ENCODE measurements at places on chromosomes 6 and 20.

DNA sequence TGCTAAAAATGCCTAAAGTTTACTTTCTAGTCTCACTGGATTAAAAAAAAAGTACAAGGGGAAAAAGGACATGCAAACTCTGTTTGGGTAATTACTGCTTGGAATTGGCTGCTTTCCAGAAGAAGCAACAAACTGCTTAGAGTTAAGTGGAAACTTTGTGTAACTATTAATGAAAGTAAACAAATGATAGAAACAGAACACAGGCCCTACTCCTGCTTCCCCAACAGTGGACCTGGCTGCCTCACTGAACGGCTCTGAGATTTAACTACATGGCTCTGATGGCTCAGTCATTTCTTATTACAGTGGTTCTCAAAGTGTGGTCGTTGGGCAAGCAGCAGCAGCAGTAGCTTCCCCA lies 108.5 kb downstream of the MAN1A1 start:
- no peak for DNase-seq

DNA sequence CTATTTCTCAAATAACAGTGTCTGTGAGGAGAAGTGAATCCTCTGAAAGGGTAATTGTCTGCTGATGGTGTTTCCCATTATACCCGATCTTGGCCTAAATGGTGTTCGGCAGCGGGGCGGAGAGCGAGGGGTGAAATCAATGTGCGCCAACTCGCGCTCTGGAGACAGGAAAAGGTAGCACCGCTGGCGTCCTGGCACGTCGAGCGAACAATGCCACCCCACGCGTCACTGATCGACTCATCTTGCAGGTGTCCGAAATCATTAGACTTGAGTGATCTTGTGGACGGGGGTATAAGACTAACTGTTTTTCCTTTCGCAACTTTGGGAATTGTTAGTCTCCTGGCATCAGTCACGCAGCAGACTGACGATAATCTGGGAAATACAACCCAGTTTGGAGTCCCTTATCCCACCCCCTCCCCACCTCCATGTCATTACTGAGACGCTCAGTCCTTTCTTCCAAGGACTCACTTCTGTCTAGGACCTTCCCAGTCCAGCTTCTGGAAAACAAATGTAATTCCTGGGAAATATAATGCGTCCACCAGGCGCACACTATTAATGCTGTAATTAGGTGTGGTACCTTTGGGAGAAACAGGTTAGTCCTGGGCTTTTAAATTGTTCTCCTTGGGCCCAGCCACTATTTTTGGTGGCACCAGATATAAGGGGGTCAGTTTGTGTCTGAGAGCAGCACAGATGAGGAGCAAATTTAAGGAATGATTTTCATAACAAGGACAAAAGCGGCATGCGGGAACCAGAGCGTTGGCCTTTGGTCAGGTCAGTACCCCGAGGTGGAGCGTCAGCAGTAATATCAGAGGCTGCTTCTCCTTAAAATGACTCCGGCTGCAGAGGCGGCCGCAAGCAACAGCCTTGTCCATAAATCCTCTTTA lies 2.3 kb downstream of the LINC00237 start:
- no peak for DNase-seq

DNA sequence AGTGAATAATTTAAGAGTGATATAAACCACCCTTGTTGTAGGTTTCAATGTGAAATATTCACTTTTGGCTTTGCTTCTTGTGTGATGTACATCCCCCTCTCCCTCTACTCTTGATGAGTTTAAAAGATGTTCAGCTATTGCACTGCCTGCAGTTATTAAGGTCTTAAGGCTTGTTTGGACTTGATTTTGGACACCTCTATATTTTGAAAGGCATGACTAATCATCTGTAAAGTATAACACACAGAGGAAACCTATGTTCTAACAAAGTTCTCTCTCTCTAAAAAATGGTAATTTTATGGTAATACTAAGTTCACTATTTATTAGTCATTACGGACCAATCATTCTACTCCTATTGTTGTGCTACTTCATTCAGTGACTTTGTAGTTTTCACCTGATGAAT lies 1719.9 kb downstream of the GRIK2 start:
- DNase-seq: no peak

DNA sequence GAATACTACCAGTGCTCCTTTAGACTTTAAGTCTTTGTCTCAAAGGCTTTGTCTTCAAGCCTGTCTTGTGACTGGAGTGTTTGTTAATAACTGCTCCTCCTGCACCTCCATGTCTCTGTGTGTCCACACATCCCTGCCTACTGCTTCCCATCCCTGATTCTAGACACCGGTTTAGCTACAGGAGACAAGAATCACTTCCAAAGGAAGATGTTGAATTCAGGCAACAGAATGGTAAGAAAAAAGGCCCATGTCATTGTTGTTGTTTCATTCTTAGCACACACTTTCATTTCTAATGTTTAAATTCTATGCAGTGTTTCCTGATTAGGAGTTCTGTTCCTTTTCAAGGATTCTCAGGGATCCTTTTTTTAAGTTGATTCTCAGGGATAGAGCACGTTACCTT lies 293.6 kb upstream of the STXBP5 start:
- no peak for DNase-seq

GRCh38 chr20:3115190-3116107 lies 30.9 kb upstream of the AVP start:
- DNase-seq: no peak

DNA sequence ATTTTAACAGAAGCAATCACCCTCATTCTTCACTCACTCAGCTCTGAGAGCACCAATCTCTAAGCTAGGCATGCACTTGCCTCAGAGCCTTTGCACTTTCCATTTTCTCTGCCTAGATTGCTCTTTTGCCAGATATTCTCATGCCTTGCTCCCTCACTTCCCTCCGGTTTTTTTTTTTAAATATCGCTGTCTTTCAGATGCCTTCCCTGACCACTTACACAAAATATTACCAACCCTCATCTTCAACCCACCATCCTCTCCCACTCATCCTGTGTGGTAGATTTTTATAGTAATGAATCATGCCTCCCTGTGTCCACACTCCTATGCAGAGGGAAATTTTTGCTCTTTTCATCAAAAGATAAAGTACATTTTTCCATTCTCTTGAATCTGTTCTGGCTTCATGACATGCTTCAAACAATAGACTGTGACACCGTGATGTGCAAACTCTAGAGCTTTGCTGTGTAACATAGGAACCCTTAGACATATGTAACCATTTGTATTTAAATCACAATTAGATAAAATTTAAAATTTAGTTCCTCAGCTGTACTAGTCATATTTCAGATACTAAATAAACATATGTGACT lies 437.1 kb downstream of the UTRN start:
- DNase-seq: no peak

DNA sequence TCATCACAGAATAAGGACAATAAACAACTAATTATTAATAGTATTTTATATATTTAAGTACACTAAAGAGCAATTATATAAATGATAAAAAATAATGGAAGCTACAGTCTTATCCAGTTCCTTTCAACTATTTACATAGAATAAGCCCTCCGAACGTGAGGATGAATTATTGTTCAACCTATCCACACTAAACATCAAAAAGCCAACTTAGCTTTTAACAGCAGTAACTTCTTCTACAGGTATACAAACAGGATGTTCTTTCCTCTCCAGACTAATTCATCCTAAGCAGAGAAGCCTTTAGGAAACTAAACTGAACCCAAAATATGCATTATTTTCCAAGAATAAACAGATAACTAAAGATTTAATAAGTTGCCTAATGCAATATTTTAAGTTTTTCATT lies 2.3 kb downstream of the FKBP5 start:
- DNase-seq: no peak

- peak; percentile 20 for DNase-seq
Measured at GRCh38 chr6:37137201-37138090, 32.5 kb upstream of the PIM1 start.

DNA sequence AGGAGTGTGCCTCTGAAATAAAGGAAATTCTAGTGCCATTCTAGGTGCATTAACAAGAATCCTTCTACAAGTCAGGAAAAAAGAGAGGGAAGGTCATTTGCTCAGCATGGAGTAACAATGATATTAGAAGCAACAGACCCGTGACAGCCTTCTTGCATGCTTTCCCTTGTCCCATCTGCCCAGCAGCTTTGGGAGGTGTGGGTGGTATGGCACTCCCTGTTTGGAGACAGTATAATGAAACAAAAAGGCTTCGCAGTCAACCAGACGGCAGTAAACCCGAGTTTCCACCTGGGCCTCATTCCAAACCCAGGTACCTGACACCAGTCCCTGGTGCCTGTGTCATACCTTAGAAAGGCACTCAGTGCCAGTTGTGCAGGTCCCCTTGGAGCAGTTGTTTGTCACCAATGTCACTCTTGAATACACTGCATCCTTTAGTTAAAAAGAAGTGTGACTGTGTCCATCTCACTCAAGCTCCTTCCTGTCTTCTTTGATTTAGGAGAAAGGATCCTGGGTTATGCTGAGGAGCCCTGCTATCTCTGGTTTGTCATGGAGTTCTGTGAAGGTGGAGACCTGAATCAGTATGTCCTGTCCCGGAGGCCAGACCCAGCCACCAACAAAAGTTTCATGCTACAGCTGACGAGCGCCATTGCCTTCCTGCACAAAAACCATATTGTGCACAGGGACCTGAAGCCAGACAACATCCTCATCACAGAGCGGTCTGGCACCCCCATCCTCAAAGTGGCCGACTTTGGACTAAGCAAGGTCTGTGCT lies 14.7 kb downstream of the STK35 start:
- no peak for DNase-seq

- DNase-seq: no peak
Measured at GRCh38 chr6:95325916-95326315, 251.4 kb upstream of the MANEA start.

GRCh38 chr6:133704371-133704770 lies 184.5 kb upstream of the TCF21 start:
- no peak for DNase-seq

GRCh38 chr6:25652007-25652515 lies at the start of gene SCGN:
SCGN (plus strand) TSS chr6:25652215; CDS start chr6:25652404, 189 bp downstream.
- peak; percentile 22 for DNase-seq

GRCh38 chr20:45725134-45725533 lies 3.0 kb downstream of the SPINT4 start:
- DNase-seq: no peak

- DNase-seq: no peak
Measured at GRCh38 chr20:24379484-24379927, 89.9 kb upstream of the SYNDIG1 start.

DNA sequence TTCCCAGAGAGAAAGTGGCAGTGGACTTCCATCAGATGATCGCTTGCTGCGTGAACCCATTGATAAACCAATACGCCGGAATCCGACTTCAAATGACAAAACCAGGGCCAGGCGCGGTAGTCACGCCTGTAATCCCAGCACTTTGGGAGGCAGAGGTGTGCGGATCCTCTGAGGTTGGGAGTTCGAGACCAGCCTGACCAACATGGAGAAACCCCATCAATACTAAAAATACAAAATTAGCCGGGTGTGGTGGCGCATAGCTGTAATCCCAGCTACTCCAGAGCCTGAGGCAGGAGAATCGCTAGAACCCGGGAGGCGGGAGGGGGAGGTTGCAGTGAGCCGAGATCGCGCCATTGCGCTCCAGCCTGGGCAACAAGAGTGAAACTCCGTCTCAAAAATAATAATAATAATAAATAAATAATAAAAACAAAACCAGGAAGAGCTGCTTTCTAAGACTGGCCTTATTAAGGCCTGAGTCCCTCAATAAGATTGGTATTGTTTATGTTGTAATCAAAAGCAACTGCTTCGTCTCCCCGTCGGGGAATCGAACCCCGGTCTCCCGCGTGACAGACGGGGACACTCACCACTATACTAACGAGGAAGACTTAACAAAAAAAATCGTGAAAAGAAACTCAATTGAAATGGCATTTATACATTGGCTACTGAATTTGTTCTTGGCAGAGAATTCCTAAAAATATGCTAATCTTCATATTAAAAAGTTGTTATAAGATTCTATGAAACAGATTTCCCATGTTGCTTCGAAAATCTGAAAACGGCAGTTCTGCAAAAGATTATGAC lies 110.2 kb upstream of the ZNF184 start:
- DNase-seq: no peak

- no peak for DNase-seq
Measured at GRCh38 chr6:47187893-47188587, 121.7 kb downstream of the TNFRSF21 start.

GRCh38 chr6:31359581-31359980 lies 2.6 kb upstream of the HLA-B start:
- DNase-seq: no peak

- DNase-seq: no peak
Measured at GRCh38 chr20:35627121-35627520, 11.5 kb downstream of the SPAG4 start.

DNA sequence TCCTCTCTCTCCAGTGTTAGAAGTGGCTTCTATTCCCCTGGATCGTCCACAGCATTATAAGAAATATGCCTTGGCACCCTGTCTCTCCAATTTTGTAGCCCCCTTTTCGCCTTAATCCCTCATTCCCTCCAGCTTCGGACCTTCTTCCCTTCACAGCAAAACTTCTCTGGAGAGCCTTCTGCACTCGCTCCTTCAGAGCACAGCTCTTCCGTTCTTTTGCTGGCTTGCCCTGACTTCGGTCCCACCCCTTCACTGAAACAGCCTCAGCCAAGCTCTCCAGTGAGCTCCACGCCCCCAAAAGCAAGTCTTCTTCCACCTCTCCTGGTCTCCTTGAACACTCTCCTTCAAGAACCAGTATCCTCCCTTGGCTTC lies 134.7 kb upstream of the RNF24 start:
- peak; percentile 4 for DNase-seq

DNA sequence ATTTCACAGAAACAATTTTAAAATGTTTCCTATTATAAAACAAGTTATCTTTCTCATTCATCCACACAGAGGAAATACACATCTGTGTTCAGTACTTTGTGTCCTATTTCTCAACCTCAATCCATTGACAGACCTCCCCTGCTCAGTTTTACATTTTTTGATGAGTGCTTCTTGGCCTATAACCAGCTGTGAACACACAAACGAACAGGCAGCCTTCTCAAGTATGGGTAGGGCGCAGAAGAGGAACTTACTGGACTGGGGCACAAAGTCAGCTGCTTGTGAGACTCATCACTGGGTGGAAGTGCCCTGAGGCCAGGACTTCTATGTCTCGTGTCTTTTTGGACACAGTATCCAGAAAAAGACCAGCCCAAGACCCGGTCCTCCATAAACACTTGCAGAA lies 2.8 kb downstream of the RPS6KA2 start:
- DNase-seq: no peak

DNA sequence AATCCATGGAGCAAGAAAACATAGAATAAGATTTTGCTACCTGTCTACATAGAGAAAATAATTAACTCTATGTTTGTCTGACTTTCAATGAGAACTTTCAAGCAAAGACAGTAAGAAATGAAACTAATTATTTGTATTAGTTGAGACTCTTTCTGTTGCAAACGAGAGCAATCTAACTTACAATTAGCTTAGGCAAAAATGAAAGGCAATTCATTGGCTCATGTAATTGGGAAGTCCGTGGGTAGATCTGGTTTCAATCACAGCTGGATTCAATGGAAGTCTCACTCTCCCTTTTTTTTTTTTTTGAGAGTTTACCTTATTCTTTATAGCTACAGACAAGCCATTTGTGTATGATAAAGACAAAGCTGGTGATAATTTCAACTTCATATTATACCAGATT lies 68.2 kb upstream of the STXBP5 start:
- no peak for DNase-seq

DNA sequence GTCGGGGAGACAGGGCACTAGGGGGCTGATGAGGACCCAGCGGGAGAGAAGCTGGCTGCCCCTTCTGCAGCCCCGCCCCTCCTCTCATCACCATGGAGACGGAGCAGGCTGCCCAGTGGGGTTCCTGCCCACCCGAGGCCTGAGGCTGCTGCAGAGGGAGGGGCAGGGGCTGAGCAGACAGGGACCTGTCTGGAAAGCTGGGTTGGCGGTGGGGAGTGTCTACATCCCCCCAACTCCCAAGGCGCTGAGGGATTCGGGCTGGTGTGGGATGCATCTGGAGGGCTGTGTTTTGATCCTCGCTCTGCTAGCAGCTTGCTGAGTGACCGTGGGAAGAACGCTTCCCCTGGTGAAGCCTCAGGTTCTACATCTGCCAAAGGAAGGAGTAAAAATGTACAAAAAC lies 1.2 kb upstream of the BPI start:
- no peak for DNase-seq

Data from activated CD8-positive, alpha-beta memory T cell treated with anti-CD3 and anti-CD28 coated beads, Interleukin-2, amount 50 U/mL, for 4 hours (primary cell).